ENCODE measurements at places on chromosomes 1 and 21.

GRCh38 chr1:207300970-207301369 is 20.5 kb upstream of the CD55 start:
- no peak for DNase-seq

GRCh38 chr1:9703681-9704080 is 52.1 kb downstream of the PIK3CD start:
- no peak for DNase-seq

DNA sequence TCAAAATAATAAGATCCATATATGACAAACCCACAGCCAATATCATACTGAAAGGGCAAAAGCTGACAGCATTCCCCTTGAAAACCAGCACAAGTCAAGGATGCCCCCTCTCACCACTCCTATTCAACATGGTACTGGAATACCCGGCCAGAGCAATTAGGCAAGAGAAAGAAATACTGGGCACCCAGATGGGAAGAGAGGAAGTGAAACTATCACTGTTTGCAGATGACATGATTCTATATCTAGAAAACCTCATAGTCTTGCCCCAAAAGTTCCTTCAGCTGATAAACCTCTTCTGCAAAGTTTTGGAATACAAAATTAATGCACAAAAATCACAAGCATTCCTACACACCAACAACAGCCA is 442.7 kb downstream of the PTBP2 start:
- no peak for DNase-seq

GRCh38 chr1:44673675-44674112 is 587 bp downstream of the TMEM53 start:
- DNase-seq: no peak

GRCh38 chr1:47751193-47751592 is 246.0 kb downstream of the TRABD2B start:
- DNase-seq: no peak

GRCh38 chr1:246787781-246788513 is 63.7 kb downstream of the SCCPDH start:
- no peak for DNase-seq

DNA sequence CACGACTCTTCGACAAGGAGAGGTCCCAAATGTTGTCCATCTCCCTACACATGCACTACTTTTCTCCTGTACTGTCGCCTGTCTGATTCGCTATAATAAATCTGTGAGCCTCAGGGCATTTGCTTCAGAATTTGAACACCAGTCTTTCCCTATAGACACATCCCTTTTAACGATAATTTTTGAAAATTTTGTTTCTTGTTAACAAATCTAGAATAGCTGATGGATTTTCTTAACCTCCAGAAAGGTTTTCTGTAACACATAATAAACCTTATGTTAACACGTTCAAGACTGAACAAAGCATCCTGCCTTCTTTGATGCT is 704 bp downstream of the CAPZA1 start:
- DNase-seq: no peak

DNA sequence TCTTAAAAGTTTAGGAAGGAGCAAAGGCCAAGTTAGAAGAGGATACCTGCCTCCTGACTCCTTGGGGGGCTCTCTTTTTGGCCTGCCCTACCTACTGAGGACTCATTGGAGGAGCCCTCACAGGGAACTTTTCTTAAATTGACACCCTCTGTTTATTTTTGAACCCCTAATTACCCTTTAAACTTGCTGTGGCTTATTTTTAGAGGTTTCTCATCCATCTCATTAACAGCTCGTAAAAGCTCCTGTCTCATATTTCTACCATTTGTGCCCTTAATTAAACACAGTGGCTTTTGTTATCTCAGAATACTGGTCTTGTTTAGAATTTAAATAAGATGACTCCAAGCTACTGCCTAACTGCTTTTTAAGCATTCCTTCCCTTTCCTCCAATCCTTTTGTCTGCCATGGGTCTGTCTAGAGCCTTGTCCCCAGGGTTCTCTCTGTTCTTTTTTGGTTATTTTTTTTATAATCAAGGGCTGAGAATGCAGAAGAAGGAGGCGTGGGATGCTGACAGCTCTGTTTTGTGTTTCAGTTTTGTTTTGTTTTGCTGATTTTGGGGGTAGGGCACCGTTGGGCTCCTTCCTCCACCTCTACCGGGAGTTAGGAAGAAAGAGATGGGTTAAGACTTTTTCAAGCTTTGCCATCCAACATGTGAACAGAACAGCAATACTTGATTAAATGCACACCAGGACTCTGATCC is 78.0 kb downstream of the SYT6 start:
- DNase-seq: no peak

DNA sequence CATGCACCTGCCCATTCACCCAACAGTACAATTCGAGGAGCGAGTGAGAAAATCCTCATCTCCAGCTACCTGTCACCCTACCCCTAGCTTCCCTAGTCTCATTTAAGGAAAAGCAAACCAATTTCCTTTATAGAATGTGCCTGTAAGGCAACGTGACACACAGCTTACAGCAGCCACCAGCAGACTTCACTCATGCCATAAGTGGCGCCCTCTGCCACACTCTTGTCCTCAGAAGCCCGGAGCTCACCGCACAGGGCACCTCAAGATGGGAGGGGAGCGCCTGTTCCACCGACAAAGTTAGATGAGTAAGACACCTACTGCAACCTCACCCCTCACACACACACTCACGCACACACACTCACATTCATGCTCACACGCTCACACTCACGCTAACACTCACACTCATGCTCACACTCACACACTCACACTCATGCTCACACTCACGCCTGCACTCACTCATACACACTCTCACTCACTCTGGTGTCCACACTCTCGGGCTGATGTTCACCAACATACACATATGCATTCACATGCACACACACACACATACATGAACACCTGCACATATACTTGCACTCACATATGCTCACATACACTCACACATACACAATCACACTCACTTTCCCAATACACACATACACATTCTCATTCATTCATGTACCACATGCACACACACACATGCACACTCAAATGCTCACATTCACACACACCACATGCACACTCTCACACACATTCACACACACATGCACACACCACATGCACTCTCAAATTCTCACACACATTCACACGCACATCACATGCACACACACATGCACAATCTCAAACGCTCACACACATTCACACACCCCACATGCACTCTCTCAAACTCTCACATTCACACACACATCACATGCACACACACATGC is 170.7 kb downstream of the PSMG1 start:
- DNase-seq: no peak

GRCh38 chr1:2350501-2350900 is 40.9 kb downstream of the MORN1 start:
- no peak for DNase-seq

DNA sequence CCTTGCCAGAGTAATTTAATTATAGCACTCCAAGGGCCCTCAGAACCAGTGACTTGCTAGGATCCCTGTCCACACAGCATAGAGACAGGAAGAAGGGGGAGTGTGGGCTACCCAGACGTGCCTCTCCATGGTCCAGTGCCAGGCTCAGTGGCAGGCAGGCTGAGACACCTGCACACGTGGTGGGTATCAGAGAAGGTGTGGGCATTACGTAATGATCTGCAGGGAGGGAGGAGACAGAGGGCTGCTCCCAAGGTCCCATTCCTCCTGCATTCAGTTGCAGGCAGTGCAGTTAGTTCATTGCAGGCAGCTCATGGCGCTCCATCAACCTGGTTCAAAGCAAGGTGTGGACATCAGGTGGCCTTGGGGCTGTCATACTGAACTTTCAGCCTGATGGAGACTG is 49.9 kb downstream of the C8B start:
- DNase-seq: no peak

- DNase-seq: no peak
These were observed 183.9 kb upstream of the SGIP1 start for GRCh38 chr1:66350001-66350547.

DNA sequence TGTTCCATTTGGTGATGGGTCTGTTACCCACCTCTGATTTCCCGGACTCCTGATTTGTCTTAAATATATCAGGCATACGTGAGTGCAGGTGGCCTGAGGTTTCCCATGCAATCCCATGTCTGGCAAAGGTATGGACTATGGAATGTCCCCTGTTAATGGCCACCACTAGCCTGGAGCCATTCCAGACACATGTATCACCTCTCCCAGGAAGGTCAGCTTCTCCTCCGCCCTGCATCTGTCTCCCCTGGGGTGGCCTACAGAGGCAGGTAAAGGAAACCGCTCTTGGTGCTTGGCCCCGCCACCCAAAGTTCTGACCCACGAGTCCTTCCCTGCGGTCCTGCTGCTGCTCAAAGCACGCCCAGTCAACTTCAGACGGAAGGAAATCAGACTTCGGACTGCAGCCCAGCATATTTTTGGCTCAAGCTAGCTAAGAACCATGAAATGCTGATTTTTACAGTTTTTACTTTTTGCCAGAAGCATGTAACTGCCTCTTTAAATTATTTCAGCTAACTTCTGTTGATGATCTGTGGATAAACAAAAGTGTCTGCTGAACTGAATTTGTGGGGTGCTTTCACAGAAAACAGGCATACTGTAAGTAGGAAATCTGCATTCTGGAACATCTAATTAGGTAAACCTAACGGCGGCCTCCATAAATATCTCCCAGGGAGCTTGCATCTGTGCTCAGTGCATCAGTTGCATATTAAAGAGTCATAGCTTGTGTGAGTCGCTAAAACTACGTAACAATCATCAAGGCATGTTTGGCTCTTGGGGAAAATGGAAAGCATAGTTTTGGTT is 105.9 kb downstream of the PCP4 start:
- DNase-seq: no peak

- no peak for DNase-seq
These were observed 12.3 kb downstream of the ARHGEF10L start for GRCh38 chr1:17551755-17552234.

GRCh38 chr1:148379697-148380096 is 103.4 kb downstream of the PPIAL4G start:
- DNase-seq: no peak

GRCh38 chr1:197441999-197442414 is 174.0 kb downstream of the CRB1 start:
- DNase-seq: no peak

Measured in germinal center (tissue), 1 donor.